DMS79 treated with DMSO at 0.1 percent for 48 hours (cell line): ENCODE measurements at places on chromosomes 6 and 20.
A peak's percentile ranks its signal among the peaks of the same experiment; 100 is the strongest.

DNA sequence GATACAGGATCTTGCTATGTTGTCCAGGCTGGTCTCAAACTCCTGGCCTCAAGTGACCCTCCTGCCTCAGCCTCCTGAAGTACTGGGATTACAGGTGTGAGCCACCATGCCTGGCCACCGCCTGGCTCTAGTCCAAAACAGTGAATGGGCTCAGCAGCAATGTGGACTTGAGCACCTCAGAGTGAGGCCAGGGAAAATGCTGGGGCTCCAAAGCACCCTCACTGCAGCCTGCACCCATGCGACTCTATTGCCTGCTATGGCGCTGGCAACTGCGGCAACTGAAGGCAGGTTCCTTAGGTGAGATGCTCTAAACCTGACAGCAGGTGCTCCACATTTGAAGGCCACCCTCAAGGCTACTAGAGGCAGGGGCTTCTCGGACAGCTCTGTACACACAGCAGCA is 26.5 kb downstream of the MAP1LC3A start:
- no peak for DNase-seq

- no peak for DNase-seq
These were observed 58.2 kb upstream of the FOXP4 start for GRCh38 chr6:41487860-41488432.

DNA sequence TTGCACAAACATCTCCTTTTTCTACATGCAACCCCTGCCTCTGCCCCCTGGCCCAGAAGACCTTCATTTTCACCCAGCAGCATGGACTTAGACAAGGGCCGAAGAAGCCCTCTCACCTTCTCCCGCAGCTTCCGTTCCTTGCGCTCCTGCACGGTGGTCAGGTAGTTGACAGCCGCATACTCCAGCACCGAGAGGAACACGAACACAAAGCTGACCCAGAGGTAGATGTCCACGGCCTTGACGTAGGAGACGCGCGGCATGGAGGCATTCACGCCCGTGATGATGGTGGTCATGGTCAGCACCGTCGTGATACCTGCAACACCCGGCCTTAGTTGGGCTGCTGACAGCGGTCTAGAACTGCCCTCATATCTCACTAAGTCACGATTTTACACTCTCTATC is 47.1 kb upstream of the GABRR1 start:
- DNase-seq, result no peak

- DNase-seq, result peak; percentile 81
These were observed 212.8 kb upstream of the PROKR2 start for GRCh38 chr20:5529331-5530148.

- no peak for DNase-seq
These were observed 99.5 kb downstream of the LINC00237 start for GRCh38 chr20:21006611-21007010.

DNA sequence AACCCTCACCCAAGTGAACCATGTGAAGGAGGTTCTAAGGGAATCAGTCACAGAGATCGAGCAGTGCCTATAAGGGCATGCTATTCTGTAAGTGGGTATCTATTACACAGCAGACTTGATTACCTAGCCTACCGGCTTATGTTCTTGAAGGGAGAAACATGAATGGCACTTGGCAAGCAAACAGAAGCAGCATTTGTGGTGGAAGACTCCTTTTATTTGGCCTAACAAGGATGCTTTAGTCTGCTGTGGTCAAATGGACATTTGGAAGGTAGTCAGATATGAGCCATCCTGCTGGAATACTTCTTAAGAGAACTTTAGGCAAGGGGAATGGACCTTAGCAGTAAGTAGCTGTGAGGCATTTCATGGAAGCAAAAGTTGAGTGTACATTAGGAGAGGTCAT is 126.3 kb downstream of the COL12A1 start:
- no peak for DNase-seq

GRCh38 chr6:8939615-8940014 is 504.3 kb upstream of the SLC35B3 start:
- DNase-seq, result peak; percentile 69

DNA sequence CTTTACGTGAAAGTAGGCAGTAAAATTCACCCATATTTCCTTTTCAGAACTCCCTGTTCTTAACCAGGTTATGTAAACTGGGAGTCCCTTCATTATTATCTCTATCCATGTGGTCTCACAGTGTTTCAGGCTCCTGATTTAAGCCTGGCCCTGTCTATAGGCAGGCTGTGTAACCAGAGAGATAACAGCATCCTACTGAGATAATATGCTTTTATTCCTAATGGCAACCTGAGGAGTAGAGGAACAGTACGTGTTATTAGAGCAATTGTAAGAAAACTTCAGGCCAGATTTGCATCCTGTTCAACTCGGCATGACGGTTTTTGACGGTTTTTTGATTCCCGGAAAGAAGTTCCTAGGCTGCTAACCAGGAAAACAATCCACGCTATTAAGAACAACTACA is 16.9 kb downstream of the FUT9 start:
- no peak for DNase-seq

GRCh38 chr20:18856873-18857272 is 43.3 kb downstream of the SCP2D1 start:
- DNase-seq, result no peak

- no peak for DNase-seq
These were observed 10.7 kb upstream of the TCFL5 start for GRCh38 chr20:62872184-62872847.
